ENCODE measurements at places on chromosomes 3 and 15. TPM values are rescaled to one million over a fixed set of nuclear protein-coding genes. Genes with fewer than 3 reads are reported as not detected.

GRCh38 chr15:66476535-66476934 lies 21.0 kb downstream of the SNAPC5 start:
- no peak overlapping the region for H3K27ac ChIP-seq
- no peaks in the 10 kb centered on the region for H3K27me3 ChIP-seq
- peaks cover 35% of the 10 kb centered on the region for H3K4me1 ChIP-seq
- H3K4me3 ChIP-seq, result no peak overlapping the region
- DNase-seq, result no peak
- H3K36me3 ChIP-seq, result no peaks in the 10 kb centered on the region

DNA sequence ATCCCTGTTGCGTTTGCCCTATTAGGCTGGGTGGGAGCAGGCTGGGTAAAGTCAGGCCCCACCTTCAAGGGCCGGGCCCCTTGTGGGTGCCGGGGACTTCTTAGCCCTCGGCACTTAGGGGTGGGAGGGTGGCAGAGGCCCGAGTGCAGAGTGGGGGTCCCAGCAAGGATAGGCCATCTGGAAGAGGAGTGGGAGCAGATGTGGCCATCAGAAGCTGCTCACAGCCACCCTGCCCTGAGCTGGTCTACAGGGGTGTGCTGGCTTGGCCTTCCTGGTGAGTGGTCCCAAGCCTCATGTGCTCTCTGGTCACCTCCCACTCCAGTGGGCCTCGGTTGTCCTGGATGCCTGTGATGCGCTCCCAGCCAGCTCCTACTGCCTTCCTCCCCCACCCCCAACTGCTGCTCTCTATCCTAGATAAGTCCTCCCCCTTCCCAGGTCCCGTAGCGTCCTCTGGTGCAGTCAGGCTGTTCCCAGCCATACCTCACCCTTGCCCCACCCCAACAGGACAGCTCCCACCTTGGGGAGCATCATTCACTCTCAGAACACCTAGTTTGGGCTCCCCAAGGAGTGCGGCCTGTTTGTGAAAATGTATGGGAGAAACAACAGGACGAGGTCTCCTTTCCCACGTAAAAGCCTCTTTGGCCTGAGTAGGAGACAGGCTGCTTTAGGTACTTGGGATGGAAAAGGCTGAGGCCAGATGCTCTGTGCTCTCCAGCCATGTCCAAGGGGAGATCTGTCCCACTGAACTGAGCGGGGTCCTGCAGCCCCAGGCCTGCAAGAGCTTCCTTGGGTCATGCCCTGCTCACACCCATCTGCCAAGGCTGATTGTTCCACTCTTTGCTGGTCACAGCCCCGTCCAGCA lies 24.9 kb upstream of the PLXNA1 start:
- no peaks in the 10 kb centered on the region for H3K27me3 ChIP-seq
- no peak overlapping the region for H3K4me3 ChIP-seq
- DNase-seq, result no peak
- H3K36me3 ChIP-seq, result no peaks in the 10 kb centered on the region
- H3K4me1 ChIP-seq, result peaks cover 10% of the 10 kb centered on the region

DNA sequence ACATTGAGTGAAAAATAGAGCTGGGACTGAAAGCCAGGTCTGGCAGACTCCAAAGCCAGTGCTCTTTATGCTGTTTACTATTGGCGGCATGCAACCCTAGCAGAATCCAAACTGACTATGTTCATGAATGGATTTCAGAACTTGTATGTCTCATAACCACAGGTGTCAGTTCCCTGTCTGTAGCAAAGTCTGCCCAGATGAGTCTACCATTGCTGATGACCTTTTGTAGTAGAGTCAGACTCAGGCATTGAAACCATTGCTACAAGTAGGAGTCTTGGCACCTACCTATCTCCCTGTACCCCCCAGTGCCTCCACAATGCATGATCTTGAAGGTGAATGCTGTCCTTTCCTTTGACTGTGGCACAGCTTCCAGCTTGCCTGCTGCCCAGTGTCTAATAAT lies 157.2 kb upstream of the ROPN1 start:
- no peaks in the 10 kb centered on the region for H3K4me1 ChIP-seq
- no peaks in the 10 kb centered on the region for H3K27me3 ChIP-seq
- no peak for DNase-seq
- H3K4me3 ChIP-seq, result no peak overlapping the region

The RTP3 gene
- total RNA-seq, result not detected

DNA sequence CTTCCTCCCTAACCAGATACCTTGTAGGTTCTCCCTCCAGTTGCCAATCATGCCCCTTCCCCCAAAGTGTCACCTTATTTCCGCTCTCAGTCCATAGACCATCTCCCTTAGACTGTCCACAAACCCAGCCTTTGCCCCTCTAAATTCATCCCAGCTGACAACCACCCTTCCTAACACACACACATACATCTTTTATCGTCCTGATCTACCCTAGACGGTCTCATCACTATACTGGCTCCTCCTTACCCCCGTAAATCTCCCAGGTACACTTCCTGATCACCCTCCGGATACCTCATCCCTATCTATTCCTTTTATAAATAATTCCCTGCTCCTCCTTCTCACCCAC lies 828 bp downstream of the THOC7 start:
- DNase-seq, result no peak
- H3K27me3 ChIP-seq, result no peaks in the 10 kb centered on the region
- H3K36me3 ChIP-seq, result no peaks in the 10 kb centered on the region

GRCh38 chr15:95556866-95557225 lies 773.7 kb upstream of the NR2F2 start:
- H3K4me1 ChIP-seq, result peaks cover 7% of the 10 kb centered on the region
- DNase-seq, result peak; percentile 33
- no peaks in the 10 kb centered on the region for H3K27me3 ChIP-seq
- no peak overlapping the region for H3K27ac ChIP-seq
- no peaks in the 10 kb centered on the region for H3K36me3 ChIP-seq

GRCh38 chr3:38560284-38560683 lies 64.1 kb downstream of the EXOG start:
- H3K4me3 ChIP-seq, result no peak overlapping the region
- no peak overlapping the region for H3K27ac ChIP-seq
- no peaks in the 10 kb centered on the region for H3K36me3 ChIP-seq
- DNase-seq, result no peak
- H3K4me1 ChIP-seq, result no peaks in the 10 kb centered on the region

The KCNMB2 gene
- total RNA-seq, result not detected

GRCh38 chr3:145531548-145531947 lies 629.4 kb downstream of the PLOD2 start:
- H3K36me3 ChIP-seq, result no peaks in the 10 kb centered on the region
- H3K27me3 ChIP-seq, result no peaks in the 10 kb centered on the region

DNA sequence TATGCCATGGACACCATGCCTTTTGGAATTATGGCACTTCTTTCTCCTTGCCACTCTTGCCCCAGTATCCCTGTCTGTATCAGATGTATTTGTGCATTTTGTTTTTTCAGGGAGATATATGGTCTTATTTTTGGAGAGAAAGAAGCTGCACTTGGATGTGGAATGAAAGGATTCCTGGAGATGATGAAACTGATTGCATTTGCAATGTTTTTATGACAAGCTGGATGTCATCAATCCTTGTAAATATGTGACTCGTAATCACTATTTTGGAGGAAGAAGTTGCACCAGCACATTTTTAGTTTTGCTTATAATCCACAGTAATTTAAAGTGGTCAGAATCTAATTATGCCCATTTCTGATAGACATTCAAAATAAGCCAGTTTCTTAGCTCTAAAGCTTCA lies 165.0 kb downstream of the NR1D2 start:
- no peaks in the 10 kb centered on the region for H3K36me3 ChIP-seq
- no peak for DNase-seq
- no peaks in the 10 kb centered on the region for H3K4me1 ChIP-seq
- H3K27me3 ChIP-seq, result no peaks in the 10 kb centered on the region
- H3K4me3 ChIP-seq, result no peak overlapping the region

- H3K4me3 ChIP-seq, result no peak overlapping the region
- H3K36me3 ChIP-seq, result no peaks in the 10 kb centered on the region
- peaks cover 15% of the 10 kb centered on the region for H3K4me1 ChIP-seq
- peak; percentile 11 for DNase-seq
- no peaks in the 10 kb centered on the region for H3K27me3 ChIP-seq
- H3K27ac ChIP-seq, result no peak overlapping the region
Observed at GRCh38 chr3:17195856-17196604, 311.3 kb downstream of the PLCL2 start.

The TGM4 gene
- 0.04 TPM for total RNA-seq
